WTC11 (cell line): ENCODE measurements at places on chromosomes 1 and 21.
A peak's percentile ranks its signal among the peaks of the same experiment; 100 is the strongest.

DNA sequence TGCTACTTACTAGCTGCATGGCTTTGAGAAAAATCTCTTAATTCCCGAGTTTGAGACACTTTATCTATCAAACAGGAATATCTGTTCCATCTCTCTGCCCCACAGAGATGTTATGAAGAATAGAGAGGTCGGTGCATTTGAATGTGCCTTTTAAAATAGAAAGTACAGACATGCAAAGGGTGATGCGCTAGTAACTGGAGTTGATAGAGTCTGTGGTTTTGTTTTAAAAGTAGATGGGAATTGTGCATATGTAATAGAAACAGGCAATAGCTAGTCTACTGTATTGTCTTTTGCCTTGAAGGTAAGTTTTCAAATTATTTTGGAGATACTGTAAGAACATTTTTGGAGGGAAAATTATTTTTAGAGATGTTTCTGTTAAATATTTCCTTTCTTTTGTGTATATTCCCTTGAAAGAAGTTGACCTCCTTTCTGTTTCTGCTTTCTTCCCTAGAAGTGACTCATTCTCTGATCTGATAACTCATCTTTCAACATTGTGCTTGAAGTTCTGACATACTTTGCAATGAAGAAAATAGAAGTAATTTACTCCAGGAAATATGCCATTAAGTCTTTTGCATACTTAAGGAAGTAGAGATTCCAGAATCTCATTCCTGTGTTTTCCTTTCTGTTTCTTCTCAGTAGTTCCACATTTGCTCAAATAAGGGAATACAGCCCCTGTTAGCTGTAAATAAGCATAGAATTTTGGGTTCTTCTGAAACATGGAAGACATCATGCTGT, 151.6 kb downstream of the SDCCAG8 start:
- DNase-seq, result no peak

DNA sequence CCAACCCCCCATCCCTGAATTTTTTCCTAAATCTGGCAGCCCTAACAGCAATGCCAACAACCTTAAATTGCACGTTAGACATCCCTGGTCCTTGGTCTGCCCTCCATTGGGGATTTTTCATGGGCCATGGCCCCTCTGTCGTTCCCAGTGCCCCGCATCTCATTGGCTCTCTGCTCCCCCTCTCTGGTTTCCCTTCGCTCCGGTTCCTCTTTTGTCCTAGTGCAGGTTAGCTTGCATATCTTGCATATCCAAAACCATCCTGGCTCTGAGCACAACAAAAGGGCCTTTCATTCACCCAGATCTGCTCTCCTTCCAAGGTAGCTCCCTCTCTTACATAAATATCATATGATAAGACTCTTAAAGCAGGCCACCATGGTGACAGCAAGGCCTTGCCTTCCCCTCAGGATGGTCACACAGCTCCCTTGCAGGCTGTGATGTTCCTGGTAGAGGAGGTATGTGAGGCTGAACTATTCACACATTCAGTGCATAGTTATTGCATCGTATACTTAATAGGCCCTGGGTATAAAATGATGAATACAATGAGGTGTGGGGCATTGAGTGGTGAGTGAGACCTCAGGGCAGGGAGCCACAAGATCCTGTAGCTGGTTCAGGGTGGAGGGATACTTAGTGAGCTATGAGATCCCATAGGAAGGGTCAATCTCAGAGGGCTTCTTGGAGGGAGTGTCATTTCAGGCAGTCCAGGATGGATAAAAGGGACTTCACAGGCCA, 45.2 kb downstream of the TENT5C start:
- DNase-seq, result no peak

DNA sequence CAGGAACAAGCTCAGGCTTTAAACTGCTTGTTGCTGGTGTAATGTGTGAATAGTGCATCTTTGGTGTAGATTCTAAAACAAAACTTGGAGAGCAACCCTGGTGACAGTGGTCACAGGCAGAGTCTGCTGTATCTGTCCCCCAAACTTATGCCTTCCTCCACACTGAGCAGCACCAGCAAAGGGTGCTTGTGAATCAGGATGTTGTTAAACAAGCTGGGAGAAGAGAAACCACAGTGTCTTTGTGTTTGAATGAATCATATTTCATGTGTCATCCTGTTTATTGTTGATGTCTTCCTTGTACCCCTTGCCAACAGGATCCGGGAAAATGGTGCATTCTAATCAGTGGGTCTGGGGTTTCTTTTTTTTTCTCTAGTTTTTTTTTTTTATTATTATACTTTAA, 91.9 kb upstream of the COG2 start:
- no peak for DNase-seq

DNA sequence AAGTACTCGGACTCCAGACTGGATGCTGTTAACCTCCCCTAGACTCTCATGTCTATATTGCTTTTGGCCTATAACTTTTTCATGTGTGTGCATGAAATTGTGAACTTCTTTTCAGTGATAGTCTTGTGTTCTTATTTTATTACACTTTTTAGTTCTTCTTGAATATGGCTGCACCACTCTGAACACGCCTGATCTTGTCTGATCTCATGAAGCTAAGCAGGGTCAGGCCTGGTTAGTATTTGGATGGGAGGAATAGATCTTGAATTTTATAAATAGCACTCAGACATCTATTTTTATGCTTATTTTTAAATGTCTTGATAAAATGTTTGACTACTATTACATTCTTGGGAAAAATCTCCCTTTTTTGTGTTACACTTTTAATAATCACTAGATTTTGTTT, 22.4 kb downstream of the TCP10L start:
- DNase-seq, result no peak

- no peak for DNase-seq
Observed at GRCh38 chr1:27689423-27690173, 17.6 kb upstream of the IFI6 start.

DNA sequence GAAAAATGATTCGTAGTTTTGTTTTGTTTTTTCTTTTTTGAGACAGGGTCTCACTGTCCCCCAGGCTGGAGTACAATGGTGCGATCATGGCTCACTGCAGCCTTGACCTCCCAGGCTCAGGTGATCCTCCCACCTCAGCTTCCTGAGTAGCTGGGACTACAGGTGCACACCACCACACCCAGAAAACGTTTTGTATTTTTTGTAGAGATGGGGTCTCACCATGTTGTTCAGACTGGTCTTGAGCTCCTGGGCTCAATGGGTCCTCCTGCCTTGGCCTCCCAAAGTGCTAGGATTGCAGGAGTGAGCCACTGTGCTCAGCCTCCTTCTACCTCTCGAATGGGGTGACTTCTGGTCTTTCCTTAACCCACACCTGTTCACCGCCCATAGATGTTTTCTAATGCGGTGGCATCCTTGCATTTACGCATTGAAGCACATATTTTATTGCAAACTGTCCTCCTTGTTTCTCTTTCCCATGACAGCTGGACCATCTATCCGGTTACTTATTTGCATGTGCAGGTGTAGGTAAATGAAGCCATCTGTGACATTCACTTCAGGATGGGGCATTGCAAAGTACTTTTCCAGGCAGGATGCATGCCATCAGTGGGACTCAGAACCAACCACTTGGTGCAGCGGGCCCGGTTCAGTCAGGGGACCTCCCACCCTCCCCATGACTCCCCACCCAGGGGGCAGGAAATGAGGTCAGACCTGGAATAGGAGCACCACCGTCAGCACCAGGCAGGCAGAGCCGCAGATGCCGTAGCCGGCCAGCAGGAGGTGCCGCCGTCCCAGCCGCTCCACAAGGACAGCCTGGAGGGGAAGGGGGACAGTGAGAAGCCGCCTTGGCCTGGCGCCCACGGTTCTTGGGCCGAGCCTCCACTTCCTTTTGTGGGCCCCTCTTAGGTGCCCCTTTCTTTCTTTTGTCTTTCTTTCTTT, 16.5 kb downstream of the SLC2A7 start:
- DNase-seq, result peak; percentile 83

DNA sequence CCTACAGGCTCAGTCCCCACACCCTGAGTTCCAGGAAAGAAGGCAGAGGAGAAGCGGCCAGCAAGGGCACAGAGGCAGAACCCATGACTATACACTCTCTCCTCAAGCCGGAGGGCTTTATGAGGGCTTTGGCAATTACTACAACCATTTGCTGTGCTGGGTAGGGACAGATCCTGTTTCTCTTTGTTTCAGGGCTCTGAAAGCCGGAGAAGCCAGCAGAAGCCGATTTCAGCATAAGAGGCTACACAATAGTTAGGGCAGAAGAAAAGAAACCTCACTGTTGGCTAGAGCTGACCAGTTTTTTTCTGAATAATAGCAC, 13.9 kb downstream of the GPR3 start:
- no peak for DNase-seq
